Small intestine (tissue), 16 donors: ENCODE measurements at places on chromosomes 7 and 10. TPM values are rescaled to one million over a fixed set of nuclear protein-coding genes. Genes with fewer than 3 reads are reported as not detected.

The GRM3 gene
- not detected for polyA plus RNA-seq

The GPR15LG gene
- 48.6 TPM for polyA plus RNA-seq

The SLC18A2 gene
- 0.27 TPM for polyA plus RNA-seq

The EGFR gene
- polyA plus RNA-seq, result 9.3 TPM

The PAPSS2 gene
- polyA plus RNA-seq, result 90.5 TPM

The CNNM1 gene
- 0.64 TPM for polyA plus RNA-seq

The PHYHIPL gene
- polyA plus RNA-seq, result 19.7 TPM

The IL6 gene
- 2.2 TPM for polyA plus RNA-seq
